GM23338 (cell line): ENCODE measurements at places on chromosomes 6 and 20.

DNA sequence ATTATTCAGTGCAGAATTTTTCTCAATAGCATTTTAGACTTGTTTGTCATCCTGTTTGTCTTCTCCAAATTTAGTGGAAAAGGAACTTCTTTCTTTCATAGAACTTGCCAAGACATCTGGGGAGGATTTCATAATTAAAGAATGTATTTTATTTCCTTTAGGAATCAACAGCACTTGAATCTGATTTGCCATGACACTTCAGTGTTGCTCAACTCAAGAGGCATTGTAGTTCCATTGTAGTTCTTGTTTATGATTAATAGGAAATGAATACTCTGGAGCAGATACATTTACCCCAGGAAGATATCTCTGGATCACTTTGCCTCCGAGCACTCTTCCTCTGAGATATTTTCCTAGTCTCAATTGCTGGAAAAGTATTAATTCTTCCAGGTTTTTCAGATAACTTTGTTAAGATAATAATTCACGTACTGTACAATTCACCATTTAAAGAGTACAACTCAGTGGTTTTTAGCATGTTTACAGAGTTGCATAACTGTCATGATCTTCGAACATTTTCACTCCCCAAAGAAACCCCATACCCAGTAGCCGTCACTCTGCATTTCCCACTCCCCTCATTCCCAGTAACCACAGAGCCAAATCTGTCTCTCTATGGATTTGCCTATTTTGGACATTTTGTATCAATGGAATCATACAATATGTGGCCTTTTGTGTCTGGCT is 29.7 kb downstream of the AKAP12 start:
- DNase-seq, result no peak

DNA sequence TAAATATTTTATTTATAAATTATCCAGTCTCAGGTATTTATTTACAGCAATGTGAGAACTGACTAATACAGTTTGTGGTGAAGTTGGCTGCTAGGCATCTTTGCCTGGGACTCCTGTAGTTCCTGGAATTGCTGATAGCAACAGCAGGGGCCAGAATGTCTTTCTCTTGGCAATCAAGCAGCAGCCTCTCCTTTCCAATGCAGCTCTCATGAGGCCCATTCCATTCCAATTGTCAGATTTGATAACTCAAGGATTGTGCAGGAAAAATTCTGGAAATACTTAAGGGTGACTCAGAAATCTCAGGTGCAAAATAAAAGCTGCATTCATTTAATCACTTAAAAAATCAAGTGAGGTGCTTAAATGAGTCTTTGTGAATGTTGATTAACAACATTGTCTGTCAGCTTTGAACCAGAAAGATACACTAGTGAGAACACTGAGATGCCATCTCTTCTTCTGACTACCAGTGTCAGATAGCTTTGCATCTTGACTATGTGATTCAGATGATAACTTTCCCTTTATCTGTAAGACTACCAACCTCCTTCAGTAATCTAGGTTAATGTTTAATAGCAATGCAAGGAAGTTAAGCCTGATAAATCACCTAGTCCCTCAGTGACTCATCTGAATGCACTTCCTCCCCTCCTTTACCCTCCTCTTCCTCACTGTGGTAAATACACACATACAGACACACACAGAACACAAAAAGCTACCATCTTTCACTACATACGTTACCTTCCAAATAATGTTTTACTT is 32.1 kb upstream of the COL21A1 start:
- DNase-seq, result no peak

DNA sequence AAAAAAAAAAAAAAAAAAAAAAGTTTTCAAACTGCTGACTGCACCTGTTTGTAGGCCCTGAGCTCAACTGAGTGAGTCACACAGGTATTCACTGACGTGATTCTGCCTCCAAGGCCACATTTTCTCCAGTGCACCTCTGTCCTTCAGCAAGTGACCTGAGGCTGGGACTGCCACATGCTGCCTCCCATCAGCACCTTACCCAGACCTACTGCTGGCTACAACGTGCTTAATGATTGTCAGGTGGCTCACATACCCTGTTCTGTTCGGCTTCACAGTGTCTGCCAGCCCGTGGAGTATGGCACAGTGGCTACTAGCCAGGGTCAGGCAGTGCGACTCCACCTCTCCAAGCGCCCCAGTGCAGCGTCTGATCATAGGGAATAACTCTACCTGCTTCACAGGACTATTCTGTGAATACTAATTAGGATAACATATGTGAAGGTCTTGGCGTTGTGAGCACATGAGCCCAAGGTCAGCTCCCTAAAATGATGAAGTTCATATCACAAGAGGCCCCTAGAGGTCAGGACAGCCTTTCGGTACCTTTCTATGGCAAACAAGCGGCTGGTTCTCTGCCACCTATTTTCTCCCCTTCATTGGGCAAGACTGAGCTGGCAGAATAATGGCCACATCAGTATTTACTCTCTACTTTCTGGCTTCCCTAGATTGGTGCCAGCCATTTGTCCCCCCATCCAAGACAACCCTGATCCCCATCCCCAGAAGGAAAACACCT is 28.1 kb downstream of the RIPOR3 start:
- peak; percentile 79 for DNase-seq

- peak; percentile 94 for DNase-seq
Observed at GRCh38 chr20:32674362-32674789, 635 bp upstream of the C20orf203 start.

GRCh38 chr6:3939368-3939958 is 90.3 kb downstream of the FAM50B start:
- no peak for DNase-seq

DNA sequence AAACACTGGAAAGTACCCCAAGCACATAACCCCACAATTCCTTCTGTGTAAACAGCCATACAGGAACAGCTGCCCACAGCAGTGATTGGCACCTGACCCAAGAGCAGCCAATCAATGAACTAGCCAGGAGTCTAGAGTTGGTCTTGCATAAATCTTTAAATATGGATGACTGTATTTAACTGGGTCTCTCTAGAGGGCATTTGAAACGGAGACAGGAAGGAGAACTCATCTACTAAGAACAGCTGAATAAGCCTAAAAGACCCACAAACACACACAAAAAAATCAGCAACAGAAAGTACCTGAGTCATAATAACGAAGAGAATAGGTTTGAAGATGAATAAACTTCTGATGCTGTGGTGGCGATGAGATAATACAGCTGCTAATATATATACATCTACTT is 49.0 kb upstream of the ASF1A start:
- DNase-seq, result no peak

DNA sequence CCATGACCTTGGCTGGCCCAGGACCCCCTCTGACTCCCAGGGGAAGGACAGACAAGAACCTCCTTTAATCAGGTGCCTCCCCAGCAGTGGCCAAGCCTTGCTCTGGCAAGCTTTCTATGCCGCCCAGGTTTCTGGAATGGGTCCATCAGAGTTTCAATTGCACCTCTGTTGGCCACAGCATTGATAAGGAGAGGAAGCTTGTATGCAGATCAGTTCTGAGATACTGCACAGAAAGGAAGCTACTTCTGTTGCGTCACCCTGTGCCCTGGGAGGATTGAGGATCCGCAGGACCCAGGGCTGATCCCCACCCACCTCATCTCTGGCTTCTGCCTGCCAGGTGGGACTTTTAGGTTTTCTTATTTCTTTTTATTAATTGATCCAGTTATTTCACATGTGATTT is 167.2 kb downstream of the TFAP2C start:
- no peak for DNase-seq

GRCh38 chr6:163620670-163621330 is 206.3 kb downstream of the QKI start:
- DNase-seq, result no peak

GRCh38 chr20:60049601-60050000 is 91.4 kb downstream of the CDH26 start:
- no peak for DNase-seq

DNA sequence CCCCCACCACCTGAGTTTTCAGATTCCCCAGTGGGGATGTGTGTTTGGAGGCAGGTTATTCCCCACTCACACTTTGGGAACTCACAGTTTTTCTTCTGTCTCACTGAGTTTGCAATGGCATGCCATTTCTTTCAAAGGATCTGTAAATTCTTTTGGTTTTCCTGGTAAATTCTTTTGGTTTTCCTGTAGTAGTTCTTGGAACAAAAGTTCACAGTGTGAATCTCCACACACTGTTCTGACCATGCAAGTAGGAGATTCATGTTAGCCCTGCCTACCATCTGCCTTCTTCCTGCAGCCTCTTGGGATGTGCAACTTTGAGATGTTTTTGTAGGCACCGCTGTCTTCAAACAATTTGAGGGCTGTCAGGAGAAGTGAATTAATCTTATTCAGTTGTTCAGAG is 165.6 kb upstream of the OGFRL1 start:
- DNase-seq, result no peak

GRCh38 chr20:34970193-34970840 is 14.6 kb downstream of the MYH7B start:
- DNase-seq, result no peak

DNA sequence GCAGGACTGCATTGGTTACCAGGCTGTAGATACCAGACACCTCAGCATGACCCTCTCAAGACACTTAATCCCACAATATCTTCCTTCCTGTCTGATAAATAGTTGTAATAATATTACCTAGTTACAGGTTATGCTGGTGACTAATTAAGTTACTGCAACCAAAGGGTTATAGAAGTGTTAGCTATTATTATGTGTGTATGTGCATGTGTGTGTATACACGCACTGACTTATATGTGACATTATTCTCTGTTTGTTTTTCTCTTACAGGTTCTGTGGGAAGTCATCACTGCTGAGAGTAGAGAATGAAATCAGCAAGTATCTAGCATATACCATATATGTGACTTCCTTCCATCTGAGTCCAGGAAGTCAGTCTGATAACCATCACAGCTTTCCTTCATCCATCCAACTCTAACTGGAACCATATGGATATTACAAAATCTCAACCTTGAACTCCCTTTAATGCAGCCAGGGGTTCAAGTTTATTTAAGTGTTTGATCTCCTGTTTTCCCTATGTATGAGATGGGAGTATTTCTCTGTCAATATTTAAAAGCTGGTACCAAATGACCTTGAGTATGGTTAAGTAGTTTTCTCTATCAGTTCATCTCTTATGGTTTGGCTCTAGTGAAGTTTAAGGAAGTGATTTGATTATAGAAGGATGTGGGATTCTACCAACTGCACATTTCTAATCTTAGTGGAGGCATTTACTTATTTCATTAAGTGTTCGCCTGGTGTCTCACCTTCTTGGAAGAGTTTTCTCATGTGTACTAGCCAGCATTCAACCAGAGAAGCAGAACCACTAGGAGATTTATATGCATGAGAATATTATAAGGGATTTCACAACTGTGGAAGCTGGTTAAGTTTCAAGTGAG is 313.2 kb downstream of the HIVEP2 start:
- DNase-seq, result no peak

GRCh38 chr20:10846766-10847165 is 173.0 kb upstream of the JAG1 start:
- DNase-seq, result no peak

DNA sequence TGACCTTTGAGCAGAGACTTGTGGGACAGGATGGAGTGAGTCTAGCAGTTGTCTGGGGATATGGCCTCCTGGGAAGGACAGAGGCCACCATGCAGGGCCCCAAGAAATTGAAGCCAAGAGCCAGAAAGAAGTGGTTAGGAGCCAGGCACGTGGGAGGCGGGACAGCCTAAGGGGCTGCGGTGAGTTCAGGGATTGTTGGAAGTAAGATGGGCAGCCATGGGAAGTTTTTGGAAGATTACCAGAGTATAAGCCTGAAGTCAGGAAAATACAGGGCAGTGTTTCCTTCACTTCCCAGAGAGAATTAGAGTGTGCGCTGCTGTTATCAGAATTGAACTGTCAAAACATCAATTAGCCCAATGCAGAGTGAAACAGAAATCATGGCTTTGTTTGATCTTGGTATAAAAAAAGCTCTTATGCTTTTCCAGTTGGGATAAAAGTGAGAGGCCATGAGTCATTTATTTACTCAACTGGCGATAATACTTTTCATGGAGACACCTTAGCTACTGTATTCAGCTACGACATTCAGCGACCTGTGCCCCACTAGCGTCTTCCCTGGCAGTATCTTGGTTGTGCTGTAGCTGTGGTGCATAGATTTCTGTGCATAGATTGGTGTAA is 66.9 kb downstream of the PHACTR2 start:
- DNase-seq, result no peak

DNA sequence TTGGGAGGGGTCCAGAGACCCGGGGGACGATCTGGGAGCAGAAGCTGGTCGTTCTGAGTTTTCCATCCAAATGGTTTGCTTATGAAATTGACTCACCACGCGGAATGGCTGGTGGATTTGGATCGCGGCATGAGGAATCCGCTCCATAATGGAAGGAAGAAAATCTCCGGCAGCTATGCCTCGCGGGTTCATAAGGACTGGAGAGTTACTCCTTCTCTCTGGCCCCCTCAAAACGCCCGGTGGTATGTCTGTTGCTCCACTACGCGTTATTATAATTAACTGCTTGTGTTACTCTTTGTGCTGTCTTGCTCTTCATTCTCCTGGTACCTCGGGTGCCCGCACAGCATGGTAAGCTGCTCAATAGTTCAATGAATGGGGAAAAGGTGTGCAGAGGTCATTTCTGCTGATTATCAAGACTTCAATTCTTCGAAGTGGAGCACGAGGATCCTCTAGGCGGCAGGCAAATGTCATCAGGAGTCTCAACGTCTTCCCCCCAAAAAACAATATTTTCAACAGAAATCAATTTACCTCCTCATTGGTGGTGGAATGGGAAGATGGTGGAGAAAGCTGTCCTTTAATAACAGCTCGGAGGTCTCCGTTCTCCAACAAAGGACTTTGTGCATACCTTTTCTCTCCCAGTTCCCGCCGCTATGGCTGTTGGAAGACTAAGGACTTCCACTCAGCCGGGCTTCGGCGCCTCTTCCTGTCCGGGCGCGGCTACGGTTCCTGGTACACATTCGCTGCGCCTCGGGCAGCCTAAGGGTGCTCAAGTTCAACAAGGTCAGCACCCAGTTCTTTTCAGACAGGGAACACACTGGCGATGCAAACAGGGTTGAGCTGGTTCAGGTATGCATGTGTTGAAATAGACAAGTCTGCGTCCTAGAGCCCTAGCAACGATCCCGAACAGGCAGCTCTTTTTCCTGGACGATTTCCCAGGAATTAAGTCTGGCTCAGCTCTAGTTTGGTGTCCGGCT is 9.2 kb upstream of the PRSS16 start:
- peak; percentile 71 for DNase-seq
